Small intestine (tissue), 16 donors: ENCODE measurements at places on chromosomes 1 and 21. TPM values are rescaled to one million over a fixed set of nuclear protein-coding genes. Genes with fewer than 3 reads are reported as not detected.

EXTL1 gene
- polyA plus RNA-seq: 0.51 TPM

PRAMEF9 gene
- not detected for polyA plus RNA-seq

B3GALT5 gene
- 19.5 TPM for polyA plus RNA-seq

WLS gene
- 58.0 TPM for polyA plus RNA-seq

PODN gene
- polyA plus RNA-seq: 0.45 TPM

LRRC39 gene
- 2.7 TPM for polyA plus RNA-seq
